Activated CD4-positive, alpha-beta memory T cell treated with anti-CD3 and anti-CD28 coated beads for 36 hours (primary cell): ENCODE measurements at places on chromosomes 2 and 18.

GRCh38 chr2:203551778-203552177 lies 16.7 kb upstream of the RAPH1 start:
- DNase-seq: no peak

DNA sequence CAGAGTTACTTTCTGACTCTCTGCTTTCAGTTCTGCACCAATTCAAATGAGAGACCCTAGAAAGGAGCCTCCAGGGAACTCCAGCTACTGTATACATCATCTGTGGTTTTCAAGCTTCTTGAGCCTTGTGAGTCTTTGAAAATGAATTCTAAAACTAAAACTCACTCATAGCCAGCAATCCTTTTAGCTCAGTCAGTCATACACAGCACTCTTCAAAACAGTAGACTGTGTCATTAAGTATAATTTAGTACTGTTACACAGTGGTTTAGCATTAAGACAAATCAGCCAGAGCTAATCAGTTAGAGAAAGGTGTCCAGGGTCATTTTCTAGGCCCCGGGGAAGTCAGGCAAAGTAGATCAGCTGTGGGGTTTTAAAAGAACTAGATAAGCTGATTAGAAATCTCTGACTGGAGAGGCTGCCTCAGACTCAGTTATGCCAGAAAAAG lies 322.1 kb upstream of the THUMPD2 start:
- no peak for DNase-seq

DNA sequence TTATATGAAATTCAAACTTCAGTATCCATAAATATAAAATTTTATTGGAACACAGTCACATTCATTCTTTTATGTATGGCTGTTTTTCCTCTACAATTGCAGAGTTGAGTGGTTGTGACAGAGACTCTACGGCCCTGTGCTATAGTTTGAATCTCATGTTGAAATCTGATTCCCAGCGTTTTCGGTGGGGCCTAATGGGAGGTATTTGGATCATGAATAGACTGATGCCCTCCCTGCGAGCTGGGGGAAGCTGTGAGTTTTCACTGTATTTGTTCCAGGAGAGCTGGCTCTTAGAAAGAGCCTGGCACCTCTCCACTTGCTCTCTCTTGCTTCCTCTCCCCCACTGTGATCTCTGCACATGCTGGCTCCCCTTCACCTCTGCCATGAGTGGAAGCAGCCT lies 1.7 kb downstream of the PFN4 start:
- no peak for DNase-seq

- DNase-seq: peak; percentile 80
Observed at GRCh38 chr2:38462121-38462661, 85.1 kb upstream of the ATL2 start.

DNA sequence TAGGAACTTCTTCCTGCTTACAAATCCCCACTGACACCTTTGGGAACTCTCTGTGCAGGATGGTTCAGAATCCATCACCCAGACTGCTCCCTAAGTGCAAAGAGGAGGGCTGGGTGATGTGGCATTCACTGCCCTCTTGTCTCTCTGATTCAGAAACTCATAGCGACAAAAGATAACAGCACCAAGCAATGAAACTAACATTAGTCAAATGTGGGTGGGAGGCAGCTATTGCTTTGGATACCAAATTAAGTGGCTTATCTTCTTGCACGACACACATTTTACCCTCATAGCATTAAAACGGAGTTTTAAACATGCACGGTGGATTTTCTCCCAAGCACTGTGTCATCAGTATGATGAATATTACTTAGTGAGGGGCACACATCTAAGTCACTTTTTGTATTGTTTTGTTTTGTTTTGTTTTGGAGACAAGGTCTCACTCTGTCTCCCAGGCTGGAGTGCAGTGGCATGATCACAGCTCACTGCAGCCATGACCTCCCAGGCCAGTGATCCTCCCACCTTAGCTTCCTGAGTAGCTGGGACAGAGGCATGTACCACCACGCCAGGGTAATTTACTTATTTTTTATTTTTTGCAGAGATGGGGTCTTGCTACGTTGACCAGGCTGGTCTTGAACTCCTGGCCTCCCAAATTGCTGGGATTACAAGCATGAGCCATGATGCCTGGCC lies 40.9 kb upstream of the NEB start:
- no peak for DNase-seq

GRCh38 chr2:103138123-103138901 lies 376.5 kb downstream of the TMEM182 start:
- no peak for DNase-seq
